Activated CD4-positive, alpha-beta T cell treated with anti-CD3 and anti-CD28 coated beads, Interleukin-2, amount 10 ng/mL, durations not matched to agents 24 days and 14 days (primary cell): ENCODE measurements at places on chromosomes 12 and 14.
A peak's percentile ranks its signal among the peaks of the same experiment; 100 is the strongest.

- DNase-seq, result no peak
Measured at GRCh38 chr12:8680533-8680932, 17.3 kb upstream of the RIMKLB start.

DNA sequence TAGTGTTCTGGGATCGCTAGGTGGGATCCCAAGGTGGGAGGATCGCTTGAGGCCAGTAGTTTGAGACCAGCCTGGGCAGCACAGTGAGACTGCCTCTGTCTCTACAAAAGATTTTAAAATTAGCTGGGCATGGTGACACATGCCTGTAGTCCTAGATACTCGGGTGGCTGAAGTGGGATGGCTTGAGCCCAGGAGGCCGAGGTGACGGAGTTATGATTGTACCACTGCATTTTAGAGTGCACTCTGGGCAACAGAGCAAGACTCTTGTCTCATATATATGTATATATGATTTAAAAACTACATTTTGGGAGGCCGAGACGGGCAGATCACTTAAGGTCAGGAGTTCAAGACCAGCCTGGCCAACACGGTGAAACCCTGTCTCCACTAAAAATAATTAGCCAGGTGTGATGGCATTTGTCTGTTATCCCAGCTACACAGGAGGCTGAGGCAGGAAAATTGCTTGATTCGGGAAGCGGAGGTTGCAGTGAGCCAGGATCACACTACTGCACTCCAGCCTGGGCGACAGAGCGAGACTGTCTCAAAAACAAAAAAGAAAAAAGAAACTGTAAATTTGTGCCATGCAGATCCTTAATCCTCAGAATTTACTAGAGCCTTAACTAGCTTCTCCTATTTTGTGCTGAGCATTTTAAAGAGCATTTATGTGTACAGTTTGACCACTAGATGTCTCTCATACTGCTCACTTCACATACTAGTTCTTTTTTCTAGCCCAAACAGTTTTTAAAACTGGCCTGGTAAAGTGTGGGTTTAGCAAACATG, 114.8 kb downstream of the MON2 start:
- DNase-seq, result no peak

DNA sequence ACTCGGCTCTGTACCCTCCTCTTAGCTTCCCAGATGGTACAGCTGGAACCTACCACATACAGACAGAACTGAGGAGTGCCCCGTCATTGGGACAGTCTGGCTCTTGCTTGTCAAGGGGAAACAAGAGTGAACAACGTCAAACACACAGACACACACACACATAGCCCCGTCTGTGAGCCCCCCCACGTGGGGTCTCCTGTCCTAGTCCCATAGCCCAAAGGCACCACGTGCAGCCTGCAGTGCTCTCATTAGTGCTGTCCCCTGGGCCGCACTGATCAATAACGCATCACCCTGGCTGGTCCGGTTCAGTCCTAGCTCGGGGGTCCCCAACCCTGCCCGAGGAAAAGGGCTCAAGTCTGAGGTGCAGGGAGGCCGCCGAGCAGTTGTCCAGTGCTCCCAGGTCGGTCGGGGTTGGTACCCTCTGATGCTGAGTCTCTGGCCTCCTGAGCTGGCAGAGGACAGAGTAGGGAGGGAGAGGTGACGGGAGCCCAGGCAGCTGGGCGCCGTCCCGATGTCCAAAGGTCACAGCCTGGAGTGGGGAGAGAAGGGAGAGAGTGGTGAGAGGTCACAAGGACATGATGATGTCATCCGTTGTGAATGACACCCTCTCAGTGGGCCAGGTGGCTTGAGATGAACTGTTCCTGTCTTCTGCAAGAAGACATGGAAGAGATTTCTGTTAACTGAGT, 105.4 kb upstream of the NOS1 start:
- DNase-seq, result no peak

- DNase-seq, result no peak
Measured at GRCh38 chr14:71343724-71344123, 436.5 kb downstream of the PCNX1 start.

DNA sequence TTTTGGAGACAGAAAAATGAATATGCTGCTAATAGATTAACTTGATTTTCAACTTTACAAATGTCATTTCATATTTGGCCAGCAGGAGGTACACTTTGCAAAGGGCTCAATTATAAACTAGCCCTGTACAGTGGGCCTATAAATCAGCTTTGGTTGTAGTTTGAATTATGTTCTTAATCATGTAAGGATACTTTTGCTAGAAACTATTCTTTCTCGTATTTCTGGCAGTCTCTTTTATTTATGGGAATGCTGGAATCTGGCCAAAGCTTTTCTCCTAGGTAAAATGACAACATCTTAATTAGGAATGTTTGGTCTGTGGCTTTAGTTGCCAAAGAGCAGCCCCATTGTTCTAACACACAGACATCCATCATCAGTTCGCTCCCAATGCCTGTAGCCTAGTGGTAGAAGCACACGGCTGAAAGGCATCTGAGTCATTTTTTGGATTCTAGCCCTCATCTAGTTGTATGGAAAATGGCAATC, 1322.3 kb upstream of the SEL1L start:
- no peak for DNase-seq

DNA sequence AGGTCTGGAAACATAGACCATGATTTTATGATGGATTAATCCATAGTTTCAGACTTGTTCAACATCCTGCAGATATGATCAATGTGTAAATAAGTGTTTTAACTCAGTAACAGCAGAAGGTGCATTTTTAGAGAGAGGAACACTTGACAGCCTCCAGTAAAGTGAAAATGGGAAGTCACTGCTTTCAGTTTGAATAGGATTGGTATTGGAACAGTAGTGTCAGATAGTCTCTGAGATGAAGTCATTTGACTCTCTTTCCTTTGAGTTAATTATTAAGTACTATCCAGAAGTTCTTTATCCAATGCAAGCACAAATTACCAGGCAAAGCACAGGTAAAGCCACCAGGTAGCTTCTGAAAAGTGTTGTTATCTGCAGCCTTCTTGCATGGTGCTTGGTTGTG, 14.5 kb upstream of the NAV3 start:
- no peak for DNase-seq

GRCh38 chr14:90548455-90548854, 151.6 kb downstream of the CALM1 start:
- DNase-seq, result no peak

GRCh38 chr12:122028165-122028904, 6.7 kb downstream of the BCL7A start:
- DNase-seq, result no peak

DNA sequence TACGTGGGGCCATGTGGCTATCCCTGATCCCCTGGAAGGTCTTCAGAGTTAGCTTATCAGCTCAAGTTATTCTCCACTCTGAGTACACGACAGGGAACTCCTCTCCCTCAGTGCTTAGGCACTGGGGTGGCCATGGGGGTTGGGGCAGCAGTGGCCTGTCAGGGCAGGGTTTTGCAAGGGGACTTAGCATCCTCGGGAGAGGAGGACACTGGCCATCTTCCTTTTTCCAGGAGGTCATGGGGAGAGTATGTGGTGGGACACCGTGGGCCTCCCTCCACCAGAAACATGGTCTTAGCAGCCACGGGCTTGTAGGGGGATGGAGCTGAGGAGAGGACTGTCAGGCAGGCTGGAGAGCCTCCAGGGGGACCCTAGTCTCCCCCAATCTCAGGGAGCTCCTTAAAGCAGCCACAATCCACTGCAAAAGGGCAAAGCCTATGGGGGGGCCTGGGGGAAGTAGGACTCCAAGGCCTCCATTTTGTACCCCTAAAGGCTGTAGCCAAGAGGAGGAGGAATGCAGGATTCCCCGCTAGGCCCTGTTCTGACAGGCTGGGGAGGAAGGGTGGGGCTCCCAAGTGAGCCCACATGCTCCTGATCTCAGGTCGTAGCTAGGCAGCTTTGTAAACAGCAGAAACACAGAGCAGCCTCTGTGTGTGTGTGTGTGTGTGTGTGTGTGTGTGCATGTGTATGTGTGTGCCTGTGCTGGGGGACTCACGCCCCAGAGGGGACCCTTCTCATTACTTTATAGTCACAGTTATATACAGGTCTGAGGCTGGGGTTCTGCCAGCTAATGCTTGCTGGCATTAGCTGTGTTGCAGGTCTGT, 36.6 kb downstream of the KRT80 start:
- DNase-seq, result peak; percentile 90

DNA sequence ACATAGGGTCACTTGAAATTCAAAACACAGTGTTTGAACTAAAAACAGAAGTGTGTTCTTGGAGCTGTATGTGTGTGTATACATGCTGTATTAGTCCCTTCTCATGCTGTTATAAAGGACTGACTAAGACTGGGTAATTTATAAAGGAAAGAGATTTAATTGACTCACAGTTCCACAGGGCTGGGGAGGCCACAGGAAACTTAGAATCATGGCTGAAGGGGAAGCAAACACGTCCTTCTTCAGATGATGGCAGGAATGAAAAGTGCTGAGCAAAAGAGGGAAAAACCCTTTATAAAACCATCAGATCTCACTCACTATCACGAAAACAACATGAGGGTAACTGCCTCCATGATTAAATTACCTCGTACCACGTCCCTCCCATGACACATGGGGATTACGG, 224.1 kb downstream of the BCAT1 start:
- DNase-seq, result no peak

- DNase-seq, result no peak
Measured at GRCh38 chr14:96722736-96723135, 74.4 kb upstream of the VRK1 start.

- DNase-seq, result peak; percentile 64
Measured at GRCh38 chr14:75147423-75148071, 20.7 kb upstream of the NEK9 start.

DNA sequence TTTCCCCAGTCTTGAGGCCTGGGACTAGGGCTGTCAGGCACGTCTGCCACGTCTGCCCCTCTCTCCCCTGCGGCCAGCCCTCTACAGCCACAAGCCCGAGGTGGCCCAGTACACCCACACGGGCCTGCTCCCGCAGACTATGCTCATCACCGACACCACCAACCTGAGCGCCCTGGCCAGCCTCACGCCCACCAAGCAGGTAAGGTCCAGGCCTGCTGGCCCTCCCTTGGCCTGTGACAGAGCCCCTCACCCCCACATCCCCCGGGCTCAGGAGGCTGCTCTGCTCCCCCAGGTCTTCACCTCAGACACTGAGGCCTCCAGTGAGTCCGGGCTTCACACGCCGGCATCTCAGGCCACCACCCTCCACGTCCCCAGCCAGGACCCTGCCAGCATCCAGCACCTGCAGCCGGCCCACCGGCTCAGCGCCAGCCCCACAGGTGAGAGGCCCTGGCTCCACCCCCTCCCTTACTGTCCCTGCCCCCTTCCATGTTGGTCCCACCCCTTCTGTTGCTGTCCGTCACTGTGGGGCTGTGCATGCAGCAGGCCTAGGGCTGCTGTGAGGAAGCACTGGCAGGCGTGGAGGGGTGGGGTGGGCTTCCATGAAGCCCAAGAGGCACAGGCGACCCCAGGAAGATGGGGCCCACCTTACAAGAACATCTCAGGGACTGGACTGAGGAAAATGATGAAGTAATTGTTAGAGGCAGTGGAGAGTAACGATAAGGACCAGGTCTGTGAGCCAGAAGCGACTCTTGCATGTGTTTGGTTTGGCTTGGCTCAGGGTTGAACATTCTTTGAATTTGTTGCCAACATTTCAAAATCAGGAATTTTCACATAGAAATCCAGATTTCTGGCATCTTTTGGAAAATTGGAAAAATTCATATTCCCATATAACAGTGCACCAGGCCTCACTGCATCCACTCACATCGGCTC, 16.8 kb downstream of the C12orf43 start:
- DNase-seq, result no peak

DNA sequence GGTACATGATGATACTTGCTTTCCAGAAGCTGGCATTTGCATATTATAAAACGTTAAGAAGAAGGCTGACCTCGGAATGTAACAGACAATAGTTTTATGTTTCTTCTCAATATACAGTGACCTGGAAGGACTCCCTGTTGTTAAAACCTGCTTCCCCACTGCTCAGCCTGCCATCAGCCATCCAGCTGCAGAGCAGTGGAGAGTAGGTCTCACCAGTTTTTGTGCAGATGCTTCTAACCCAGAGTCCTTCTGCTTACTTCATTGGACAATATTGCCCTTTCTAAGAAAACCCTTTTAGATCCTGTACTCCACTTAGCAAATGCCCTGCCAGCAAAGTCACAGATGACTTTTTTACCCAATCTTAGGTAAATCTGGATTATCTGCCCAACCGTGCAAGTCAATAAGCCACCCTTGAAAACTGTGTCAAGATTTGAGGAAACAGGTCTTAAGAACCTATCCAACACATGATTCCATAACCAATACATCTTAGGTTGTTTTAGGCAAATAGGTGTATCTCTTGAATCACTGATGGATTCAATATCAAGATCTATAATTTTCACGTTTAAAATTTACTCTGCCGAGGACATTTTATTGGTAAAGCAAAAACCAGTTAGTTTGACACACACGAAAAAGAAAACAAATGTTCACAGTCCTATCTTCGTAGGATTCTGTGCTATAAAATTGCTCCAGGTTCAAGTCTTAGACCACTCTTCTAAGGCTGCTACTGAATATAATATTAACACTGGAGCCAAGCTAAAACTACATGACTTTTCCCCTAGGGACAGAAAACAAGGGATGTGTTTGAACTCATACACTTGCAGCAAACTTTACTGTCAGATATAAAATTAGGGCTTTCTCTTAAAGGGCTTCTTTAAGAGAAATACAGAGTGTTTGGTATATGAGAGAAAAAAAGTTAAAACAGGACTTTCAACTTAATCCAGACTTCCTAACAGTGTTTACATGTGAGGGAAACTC, 5.7 kb downstream of the PHLDA1 start:
- DNase-seq, result no peak

- DNase-seq, result peak; percentile 80
Measured at GRCh38 chr14:75232597-75232996, 46.0 kb upstream of the FOS start.

GRCh38 chr12:47757840-47758583, 668 bp downstream of the RAPGEF3 start:
- DNase-seq, result no peak

DNA sequence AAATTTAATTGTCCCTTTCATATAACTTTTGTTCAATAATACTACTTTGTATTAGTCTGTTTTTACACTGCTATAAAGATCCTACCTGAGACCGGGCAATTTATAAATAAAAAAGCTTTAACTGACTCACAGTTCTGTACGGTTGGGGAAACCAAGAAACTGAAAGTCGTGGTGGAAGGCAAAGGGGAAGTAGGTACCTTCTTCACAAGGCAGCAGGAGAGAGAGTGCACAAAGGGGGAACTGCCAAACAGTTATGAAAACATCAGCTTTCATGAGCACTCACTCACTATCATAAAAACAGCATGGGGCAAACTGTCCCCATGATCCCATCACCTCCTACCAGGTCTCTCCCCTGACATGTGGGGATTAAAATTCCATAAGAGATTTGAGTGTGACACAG, 1069.0 kb downstream of the FSCB start:
- no peak for DNase-seq

- DNase-seq, result no peak
Measured at GRCh38 chr14:50859296-50859624, 12.6 kb upstream of the ABHD12B start.
